ENCODE measurements at places on chromosomes 4 and X.

DNA sequence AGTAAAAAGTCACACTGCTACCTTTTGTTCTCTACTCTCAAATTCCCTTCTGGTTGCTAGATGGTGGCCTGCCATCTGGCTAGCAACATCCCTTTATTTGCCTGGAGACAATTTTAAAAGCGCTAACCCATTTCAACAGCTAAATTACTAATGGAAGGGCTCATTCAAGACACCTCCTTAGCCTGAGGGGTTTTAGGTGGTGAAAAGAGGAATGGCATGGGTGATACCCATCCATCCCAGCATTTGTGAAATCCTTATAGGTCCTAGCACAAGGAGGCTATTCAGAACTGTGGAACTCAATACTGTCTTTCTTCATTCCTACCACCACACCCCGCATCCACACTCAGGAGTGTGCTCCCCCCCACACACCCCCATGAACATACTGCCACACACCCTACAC is 33.5 kb downstream of the ARHGEF9 start:
- no peak for DNase-seq

GRCh38 chr4:144701683-144702233 is 55.8 kb downstream of the HHIP start:
- DNase-seq = no peak

GRCh38 chr4:55742655-55743202 is 76.9 kb upstream of the EXOC1L start:
- no peak for DNase-seq

- no peak for DNase-seq
These were observed 60.6 kb upstream of the LIMCH1 start for GRCh38 chr4:41477181-41477905.

- peak; percentile 43 for DNase-seq
These were observed 2.0 kb downstream of the TMEM255A start for GRCh38 chrX:120308959-120309872.

DNA sequence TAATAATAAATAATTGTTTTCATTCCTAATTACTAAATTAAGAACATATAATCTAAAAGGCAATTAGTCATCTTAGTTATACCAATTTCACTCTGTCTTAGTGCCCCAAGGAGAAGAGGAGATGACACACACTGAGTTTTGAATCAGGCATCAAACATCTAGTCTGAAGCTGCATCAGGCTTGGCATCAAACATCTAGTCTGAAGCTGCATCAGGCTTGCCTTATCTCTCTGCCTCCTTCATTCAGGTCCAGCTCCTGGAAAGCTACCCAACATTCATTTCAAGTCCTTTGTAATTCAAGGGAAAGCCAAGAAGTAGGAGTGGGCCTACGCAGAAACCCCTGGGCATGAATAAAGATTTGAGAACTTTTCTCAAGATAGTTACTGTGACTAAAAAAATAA is 62.2 kb downstream of the SH3RF1 start:
- DNase-seq = no peak

Measured in stimulated activated CD8-positive, alpha-beta memory T cell treated with anti-CD3 and anti-CD28 coated beads, Interleukin-15, amount 100 ng/mL, for 1 hour (primary cell).